ENCODE measurements at places on chromosomes 13 and 19. TPM values are rescaled to one million over a fixed set of nuclear protein-coding genes. Genes with fewer than 3 reads are reported as not detected.

GRCh38 chr13:83752141-83752540 lies 130.1 kb downstream of the SLITRK1 start:
- DNase-seq = peak; percentile 53

DNA sequence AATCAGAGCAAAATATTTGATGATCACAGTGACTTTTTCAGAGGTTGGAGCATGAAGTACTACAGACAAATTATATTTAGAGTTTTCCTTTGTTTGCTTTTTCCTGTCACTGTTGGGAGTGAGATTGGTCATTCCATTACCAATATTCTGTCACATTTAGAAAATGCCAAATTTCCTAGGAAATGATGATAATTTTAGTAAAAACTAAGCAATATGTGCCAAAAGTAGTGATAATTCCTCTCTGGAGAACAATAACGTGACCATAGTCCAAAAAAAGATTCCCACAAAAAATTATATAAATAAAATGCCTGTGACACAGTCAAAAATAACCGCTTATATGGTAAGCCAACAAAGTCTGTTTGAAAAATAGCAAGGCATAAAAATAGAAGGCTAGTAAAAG lies 2719.4 kb downstream of the PCDH9 start:
- peak; percentile 80 for DNase-seq

DNA sequence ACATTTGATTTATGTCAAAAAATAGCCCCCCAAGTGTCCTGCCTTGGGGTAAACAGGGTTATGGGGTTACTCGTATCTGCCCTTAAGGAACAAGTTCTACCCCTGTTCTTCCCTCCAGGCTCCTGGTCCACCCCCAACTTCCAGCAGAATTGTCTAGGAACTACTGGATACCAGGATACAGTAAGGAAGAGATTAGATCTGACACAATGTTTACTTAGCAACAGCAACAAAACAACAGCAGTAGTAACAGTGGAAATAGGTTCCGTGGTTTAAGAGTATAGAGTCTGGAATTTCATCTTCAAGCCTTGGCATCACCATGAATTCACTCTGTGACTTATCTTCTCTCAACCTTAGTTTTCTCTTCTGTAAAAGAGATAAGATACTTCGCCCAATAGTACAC lies 1.7 kb upstream of the FAM98C start:
- no peak for DNase-seq

- DNase-seq = no peak
Observed at GRCh38 chr13:40969169-40969901, 49.8 kb downstream of the ELF1 start.

DNA sequence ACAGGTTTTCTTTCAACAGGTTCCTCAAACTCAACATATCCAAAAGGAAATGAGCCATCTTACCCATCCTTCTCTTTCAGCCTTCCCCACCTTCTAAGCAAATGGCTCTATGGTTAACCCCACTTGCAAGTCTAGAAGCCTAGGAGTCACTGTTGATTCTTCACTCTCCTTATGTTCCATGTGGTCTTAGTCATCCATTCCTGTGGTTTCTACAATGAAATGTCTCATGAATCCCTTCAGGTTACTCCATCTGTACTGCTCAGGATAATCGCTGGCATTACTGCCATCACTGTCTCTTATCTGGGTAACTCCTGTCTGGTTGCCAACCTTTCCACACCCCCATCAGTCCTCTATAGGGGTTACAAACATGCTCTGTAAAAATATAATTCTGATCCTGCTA lies 381.3 kb downstream of the ENOX1 start:
- DNase-seq = peak; percentile 72

- DNase-seq = peak; percentile 71
Observed at GRCh38 chr19:36060430-36060829, 5.7 kb downstream of the WDR62 start.

DNA sequence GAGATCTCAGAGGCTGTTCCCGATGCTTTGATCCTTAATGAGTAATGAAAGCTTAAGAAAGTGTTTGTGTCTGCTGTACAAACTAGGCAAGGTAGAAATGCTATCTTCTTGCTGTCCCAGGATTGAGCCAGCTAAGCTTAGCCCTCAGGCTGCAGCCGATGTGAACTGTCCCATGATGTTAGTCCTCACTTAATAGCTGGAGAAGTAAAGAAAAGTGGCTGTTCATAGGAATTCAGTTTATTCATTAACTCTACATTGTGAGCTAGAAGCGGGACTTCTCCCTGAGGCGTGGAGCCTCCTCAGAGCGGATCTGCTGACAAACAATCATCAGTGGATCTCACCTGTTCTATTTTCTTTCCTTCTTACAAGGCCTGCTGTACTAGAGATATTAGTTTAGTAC lies 10.1 kb upstream of the GSX1 start:
- no peak for DNase-seq

GRCh38 chr13:69283301-69283700 lies 824.3 kb upstream of the ATXN8OS start:
- DNase-seq = no peak

DNA sequence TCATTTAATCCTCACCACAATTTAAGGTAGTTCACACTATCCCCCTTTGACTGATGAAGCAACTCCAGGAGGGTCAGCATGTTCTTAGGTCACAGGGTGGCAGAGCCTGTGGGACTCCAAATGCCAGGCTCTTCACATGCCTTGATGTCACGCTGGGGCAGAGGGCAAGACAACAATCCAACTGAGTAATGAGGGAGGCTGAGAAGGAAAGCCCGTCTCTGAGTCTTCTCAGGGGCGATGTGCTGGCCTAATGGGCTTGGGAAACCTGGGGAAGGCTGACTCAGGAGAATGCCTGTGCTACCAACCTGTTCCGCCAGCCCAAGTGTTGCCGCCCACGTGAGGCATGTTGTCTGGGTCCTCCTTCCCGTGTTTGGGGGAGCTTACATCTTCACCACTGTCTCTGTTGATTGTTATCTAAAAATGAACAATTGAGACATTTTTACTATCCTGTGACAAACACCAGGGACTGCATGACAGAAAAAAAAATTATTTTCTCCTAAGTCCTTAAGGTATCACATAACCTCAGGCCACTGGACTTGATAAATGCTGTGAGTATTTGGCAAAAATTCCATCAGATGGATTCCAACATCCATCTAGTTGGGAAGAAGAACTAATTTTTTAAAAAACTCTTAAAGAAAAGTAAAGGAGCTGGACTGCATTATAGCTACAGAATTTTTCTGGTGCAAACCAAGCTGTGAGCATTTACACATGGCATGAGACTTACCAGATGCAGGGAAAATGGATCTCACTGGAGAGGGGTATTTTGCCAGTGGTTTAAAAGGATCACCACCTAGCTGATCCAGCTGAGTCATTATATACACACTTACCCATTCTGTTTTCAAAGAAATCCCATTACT lies 157.5 kb downstream of the RGCC start:
- peak; percentile 55 for DNase-seq

- DNase-seq = no peak
Observed at GRCh38 chr19:52527956-52528351, 486 bp downstream of the ZNF808 start.

DNA sequence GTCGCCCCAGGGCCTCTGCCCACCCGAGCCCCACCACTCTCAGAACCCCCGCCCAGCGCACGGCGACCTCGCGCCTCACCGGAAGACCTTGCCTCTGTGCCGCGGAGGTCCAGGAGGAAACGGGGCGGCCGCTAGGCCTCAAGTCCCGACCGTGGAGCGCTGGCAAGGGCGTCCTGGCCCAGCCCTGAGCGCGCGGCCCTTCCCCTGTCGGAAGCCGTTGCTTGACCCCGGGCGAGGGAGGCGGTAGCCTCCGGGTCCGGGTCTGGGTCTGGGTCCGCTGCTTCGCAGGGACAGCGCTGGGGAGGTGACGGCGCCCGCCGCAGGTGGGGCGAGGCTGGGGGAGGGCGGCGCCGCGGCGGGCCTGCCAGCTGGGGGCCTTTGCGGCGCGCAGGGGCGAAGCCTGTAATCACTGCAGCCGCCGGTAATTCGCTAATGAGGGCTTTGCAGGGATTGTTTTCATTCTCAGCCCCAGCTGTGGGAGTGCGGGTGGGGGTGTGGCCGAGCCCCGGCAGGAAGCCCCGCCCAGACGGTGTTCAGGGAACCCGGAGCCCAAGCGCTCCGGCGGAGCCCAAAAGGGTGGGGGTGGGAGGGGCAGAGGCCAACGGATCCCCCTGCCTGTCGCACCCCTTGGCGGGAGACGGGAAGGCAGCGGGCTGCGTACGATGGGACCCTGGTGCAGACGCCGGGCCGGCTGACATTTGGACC lies 8.6 kb downstream of the C19orf25 start:
- DNase-seq = no peak

ELAVL3 gene
- 0.45 TPM for total RNA-seq

DNA sequence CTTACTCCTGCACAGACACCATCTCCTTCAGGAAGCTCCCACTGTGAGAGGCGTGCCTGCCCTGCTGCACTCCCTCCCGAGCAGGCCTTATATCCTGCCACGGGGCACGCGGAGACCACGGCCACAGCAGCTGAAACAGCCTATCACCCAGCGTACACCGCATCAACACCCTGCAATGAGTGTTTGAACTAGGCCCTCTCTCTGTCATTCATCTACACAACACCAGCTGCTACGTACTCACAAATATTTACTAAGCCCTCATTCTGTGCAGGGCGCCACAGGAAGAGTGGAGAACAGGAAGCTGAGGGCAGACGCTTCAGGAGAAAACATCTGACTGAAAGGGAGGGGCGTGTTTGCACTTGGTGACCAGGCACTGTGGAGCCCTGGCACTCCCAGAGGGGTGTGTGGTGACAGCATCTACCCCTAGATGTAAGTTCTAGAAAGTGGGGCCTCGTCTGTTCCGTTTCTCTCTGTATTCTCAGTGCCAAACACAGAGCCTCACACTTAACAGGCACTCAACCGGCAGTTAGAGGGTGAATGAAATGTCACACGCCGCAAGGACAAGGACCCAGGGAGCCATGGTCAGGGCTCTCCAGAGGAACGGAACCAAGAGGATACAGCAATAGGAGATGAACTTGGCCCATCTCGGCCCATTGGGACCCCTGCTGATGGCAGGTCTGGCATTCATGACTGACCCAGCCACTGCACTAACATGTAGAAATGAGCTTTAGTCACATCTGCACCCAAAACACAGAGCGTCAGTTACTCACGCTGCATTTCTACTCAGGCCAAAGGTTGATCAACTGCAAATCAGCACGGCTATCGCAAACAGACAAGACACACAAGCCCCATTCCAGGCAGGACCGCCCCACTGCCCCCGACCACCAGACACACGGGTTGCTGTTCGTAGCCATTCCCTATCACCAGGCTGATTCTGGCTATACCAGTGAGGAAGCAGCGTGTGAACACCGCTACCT lies 15.7 kb downstream of the RANBP3 start:
- DNase-seq = no peak

PPM1N gene
- 0.99 TPM for total RNA-seq

- no peak for DNase-seq
Observed at GRCh38 chr13:50608370-50608769, 235.1 kb downstream of the DLEU7 start.

DNA sequence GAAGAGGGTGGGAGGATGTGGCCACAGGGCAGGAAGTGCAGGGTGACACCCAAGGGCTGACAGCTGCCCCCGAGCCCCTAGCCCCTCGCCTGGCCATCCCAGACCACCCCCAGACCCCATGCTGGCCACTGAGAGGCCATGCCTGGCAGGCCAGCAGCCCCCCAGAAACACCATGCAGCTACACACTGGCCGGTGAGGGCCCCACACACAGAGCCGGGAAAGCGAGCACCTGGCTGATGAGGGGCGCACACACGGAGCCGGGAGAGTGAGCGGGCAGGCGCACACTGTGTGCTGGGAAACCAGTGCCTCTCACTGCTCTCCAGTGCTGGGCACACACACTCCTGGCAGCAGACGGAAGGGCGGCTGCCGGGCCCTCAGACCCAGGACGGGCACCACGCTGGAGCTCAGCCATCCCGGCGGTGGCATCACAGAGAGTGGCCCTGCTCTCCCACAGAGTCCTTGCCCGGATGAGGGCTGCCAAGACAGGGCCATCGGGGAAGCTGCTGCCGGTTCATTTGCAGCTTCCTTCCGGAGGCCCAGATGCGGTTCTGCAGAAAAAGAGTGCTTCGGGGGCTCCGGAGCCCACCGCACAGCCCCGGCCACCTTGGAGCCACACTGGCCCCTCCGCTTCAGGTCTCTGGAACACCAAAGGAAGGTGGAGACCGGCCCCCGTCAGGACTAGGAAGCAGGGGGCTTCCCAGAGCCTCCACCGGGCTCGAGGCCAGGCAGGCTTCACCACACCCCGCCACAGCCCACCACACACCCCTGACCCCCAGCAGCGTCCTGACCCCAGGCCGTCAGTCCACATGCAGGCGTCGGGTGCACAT lies 76.4 kb downstream of the SPACA7 start:
- DNase-seq = no peak

DNA sequence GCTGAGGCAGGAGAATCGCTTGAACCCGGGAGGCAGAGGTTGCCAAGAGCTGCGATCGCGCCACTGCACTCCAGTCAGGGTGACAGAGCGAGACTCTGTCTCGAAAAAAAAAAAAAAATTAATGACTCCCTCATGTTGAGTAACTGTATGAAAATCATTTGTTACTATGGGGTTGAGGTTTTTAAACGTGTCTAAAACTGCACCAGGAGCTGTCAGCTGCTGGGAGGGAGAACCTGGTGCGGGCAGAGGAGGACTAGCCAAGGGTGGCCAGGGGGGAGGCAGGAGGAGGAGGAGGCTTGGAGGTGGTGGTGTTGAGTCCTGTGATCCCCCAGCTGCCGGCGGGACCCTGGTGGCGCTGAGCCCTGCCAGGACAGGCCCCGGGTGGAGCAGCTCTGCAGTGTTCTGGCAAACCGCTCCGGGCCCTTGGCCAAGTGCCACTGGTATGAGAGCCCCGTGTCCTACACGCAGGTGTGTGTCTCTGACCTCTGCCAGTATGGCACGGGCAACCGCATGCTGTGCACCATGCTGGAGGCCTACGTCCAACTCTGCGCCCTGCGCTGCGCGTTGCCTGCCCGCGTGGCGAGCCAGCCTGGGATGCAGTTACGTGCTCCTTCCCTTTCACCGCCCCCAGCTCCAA lies 17.1 kb upstream of the FXYD3 start:
- DNase-seq = no peak

DNA sequence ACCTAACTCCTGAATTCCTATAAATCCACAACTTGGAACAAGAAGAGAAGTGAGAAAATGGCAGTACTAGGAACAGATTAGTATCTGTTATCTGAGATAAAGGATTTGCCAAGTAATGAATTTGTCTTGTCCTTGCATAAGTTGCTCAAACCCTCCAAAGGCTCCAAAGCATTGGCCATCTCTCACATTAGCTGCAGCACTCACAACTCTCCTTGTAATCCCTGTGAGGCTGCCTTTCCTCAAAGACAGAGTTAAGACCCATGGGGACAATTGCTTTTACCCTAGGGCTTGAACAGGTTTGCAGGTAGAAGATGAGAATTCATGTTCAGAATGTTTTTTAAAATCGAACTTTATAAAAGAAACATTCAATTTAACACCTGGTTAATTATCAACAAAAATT lies 1702.2 kb downstream of the EFNB2 start:
- DNase-seq = no peak
